H4 (cell line): ENCODE measurements at places on chromosomes 12 and 14. TPM values are rescaled to one million over a fixed set of nuclear protein-coding genes. Genes with fewer than 3 reads are reported as not detected.

The KRT77 gene
- not detected in 2 replicates for total RNA-seq

DNA sequence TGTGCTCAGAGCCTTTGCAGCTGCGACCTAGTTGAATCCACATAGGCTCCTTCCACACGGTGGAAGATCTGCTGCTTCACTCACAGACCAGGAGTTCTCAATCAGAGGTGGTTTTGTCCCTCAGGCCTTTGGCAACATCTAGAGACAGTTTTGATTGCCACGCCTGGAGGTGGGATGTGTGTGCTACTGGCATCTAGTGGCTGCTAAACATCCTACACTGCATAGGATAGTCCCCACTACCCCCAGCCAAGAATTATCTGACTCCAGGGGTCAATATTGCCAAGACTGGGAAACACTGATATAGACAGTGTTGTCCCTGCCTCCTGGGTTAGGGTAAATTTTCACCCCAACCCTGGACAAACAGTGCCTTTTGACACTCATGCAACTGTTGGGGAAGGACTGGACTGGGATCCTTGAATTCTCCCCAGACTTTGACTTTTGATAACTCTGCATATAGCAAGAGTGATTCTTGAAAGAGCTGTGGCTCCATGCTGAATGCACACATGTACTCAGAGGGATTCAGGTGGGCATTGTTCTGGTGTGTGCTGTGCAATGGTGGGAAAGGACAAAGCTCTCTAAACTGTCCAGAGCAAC, 39.8 kb downstream of the BAZ2A start:
- no peak for DNase-seq

DNA sequence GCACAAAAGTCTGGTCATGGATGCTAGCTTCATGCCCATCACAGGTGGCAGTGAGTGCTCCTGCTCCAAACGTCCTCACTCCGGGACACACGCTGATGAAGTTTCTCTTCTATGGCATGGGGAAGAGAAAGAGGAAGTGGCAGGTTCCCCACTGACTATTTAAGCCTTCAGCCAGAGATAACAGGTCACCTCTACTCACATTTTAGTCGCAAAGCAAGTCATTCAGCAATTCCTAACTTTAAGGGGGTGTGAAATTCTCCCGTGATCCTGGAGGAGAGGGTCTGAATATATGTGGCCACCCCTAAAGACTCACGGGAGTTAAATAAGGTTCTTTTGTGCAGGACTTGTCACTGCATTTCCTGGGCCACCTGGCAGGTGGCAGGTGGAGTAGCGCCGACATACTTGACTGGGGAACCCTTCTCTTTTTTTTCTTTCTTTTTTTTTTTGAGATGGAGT, 18.8 kb upstream of the RCOR1 start:
- DNase-seq, result no peak

The TAS2R31 gene
- 1.4 TPM in 1 of 2 replicates, not detected in the other for total RNA-seq

GRCh38 chr14:74618078-74618952, 6.3 kb upstream of the LTBP2 start:
- DNase-seq, result peak; percentile 46

- DNase-seq, result no peak
These were observed 2.3 kb downstream of the TMED10 start for GRCh38 chr14:75174066-75174465.

DNA sequence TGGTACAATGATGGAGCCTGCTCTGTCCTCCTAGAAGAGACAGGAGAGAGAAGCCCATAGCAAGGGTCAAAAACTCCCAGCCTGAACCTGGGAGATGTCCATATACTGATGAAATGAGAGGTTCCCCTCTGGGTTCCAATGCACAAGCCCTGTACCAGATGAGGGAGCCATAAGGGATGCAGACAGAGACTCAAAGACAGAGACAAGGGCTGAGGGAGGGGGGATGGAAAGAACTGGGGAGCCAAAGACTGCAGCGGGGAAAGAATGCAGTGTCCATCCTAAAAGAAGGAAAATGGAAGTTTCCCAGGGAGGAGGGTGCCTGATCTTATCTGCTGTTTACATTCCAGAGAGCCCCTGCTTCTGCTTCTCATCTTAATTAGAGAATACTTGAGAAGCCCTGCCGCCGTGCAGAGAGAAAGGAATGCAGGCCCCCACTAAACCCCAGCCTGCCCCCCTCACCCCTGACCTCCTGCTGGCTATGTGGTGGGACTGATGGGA, 27.7 kb downstream of the KRT18 start:
- DNase-seq, result peak; percentile 33

The CACNA1C gene
- total RNA-seq, result 1.5 TPM in 2 replicates

DNA sequence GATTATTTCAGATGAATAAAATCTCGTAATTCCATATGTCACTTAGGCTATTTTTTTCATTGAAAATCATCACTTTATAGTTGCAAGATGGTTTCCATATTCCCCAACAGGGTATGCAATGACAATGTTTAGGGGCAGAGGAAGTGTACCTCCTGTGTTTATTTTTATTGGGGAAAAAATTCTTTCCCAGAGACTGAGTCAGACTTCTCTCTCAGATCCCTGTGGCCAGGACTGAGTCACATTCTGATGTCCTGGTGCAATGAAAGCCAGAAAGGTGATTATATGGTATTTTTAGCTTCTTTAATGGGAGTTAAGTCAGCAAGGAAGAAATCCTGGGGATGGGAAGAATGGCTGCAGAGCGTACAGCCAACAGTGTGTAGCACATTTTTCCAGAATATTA, 196.9 kb upstream of the ALG10 start:
- DNase-seq, result no peak

GRCh38 chr14:83707056-83707455, 1822.9 kb upstream of the FLRT2 start:
- no peak for DNase-seq

DNA sequence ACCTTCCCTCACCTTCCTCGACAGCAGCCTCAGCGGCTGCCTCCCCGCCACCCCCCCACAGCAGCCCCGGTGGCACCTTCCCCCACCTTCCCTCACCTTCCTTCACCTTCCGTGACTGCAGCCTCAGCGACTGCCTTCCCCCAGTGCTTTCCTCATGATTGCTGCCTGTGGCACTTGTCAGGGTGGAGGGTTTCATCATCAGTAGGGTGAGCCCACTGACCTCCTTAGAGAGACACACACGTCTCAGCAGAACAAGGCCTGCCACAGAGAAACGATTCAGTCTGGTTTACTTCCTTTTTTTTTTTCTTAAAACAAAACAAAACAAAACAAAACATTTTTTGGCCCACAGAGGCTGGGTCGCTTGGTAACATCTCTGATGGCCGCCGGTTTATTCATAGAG, 75.0 kb downstream of the EP400 start:
- no peak for DNase-seq

The OTOGL gene
- 0.02 and 0.17 TPM in 2 replicates for total RNA-seq

- no peak for DNase-seq
These were observed 180.0 kb upstream of the RGS6 start for GRCh38 chr14:71752111-71752738.

The PSMB5 gene
- total RNA-seq, result 444 and 478 TPM in 2 replicates

DNA sequence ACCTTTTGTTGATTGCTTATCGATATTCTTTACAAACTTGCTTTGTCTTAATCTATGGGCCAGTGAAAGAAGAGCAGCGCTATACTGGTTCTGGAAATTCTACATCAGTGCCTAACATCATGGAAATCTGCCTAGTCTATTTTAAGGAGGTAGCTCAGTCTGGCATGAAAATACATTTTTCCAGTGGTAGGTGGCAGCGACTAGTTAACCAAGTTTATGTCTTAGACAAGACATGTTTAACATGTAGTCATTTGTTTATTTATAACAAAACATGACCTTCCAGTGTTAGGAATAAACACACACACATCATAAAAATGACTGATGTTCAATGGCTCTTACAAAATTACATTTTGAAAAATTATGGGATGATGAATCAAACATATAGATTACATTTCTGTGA, 336.0 kb upstream of the SOX5 start:
- DNase-seq, result no peak

- peak; percentile 14 for DNase-seq
These were observed 29.0 kb downstream of the PEBP1 start for GRCh38 chr12:118164798-118165486.

The NKX2-1 gene
- 0.06 and 0.62 TPM in 2 replicates for total RNA-seq

- DNase-seq, result no peak
These were observed 40.2 kb downstream of the SCARB1 start for GRCh38 chr12:124823272-124823970.
